ENCODE measurements at places on chromosomes 3 and 15.

- DNase-seq = peak; percentile 42
Observed at GRCh38 chr15:90686435-90687218, 30.5 kb upstream of the BLM start.

DNA sequence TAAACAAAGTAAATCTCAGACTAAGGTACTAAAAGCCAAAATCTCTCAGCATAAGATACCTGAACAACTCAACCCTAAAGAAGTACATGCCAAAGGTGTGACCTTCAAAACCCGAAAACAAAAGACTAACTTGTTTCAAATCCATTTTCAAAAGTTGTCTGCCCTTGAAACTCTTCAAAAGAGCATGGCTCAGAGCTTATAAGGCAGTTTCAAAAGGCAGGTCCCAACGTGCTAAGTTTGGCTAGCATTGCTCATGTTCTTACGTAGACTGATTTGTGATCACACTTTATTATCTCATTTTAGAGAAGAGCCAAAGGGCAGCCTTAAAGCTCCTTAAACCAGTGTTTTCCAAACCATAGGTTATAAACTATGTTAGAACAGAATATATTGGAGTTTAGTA, 112.2 kb downstream of the FEZF2 start:
- no peak for DNase-seq

- peak; percentile 12 for DNase-seq
Observed at GRCh38 chr15:87604857-87605446, 651.6 kb downstream of the NTRK3 start.

DNA sequence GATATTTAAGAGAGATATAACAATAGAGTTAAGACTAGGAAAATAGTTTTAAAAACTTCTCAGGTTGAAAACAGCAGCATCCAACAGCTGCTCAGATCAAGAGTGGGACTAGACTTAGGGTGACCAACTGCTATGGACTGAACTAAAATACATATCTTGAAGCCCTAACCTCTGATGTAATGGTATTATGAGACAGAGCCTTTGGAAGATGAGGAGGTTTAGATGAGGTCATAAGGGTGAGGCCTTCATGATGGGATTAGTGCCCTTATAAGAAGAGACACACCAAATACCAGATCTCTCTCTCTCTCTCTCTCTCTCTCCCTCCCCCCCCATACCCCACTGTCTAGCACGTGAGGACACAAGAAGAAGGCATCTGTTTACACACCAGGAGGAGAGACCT, 37.4 kb upstream of the GALNT15 start:
- DNase-seq = no peak

GRCh38 chr3:60542995-60543394, 708.3 kb downstream of the FHIT start:
- DNase-seq = no peak

- DNase-seq = no peak
Observed at GRCh38 chr3:45098310-45098709, 47.9 kb downstream of the CDCP1 start.

DNA sequence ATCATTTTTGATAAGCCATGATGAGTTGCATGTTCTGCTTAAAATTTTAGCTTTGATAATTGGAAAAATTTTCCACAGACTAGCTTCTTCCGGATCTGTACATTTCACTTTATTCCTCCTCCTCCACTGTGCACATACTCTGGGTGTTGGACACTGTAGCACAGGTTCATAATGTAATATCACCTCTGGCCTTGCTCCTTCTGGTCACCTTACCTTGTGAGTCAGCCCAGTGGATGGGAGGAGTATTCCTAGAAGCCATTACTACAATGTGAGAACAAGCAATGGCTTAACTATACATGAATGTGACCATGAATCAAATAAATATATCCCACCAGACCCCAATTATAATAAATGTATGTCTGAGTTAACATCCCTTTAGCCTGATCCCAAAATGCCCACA, 6.1 kb upstream of the CDCP1 start:
- DNase-seq = no peak

DNA sequence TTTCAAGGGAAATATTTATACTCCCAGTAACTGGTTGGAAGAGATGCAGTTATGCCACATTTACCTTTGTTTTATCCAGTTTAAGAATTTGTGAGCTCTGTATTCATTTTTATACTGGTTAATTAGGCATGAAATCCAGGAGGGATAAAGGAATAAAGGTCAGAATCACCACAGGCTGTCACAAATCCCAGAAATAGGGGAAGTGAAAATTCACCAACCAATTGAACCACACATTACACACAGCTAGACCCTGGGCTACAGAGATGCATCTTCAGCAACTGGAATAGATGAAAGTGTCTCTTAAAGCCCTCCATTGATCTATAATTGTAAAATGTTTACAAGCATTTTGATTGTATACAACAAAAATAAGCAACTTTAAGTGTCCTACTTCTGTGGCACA, 18.5 kb downstream of the SERPINI1 start:
- no peak for DNase-seq

- DNase-seq = no peak
Observed at GRCh38 chr3:102745881-102746280, 311.1 kb downstream of the ZPLD1 start.

DNA sequence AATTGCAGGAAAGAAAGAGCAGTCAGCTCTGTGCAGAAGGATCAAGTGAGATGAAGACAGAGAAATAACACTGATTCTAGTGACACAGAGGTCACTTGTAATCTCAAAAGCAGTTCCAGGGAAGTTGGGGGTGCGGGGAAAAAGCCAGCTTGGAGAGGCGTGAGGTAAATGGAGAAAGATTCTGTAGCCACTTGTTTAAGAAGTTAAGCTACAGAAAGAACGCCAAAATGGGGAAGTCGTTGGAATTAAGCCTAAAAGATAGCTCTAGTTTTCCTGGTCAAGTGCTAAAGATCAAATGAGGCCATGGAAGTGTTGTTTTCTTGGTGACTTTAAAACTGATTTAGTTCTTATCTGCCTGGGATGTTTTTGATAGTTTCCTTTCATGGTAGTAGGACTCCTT, 152.0 kb downstream of the GREM1 start:
- no peak for DNase-seq

- no peak for DNase-seq
Observed at GRCh38 chr15:68994981-68995761, 19.3 kb upstream of the NOX5 start.

DNA sequence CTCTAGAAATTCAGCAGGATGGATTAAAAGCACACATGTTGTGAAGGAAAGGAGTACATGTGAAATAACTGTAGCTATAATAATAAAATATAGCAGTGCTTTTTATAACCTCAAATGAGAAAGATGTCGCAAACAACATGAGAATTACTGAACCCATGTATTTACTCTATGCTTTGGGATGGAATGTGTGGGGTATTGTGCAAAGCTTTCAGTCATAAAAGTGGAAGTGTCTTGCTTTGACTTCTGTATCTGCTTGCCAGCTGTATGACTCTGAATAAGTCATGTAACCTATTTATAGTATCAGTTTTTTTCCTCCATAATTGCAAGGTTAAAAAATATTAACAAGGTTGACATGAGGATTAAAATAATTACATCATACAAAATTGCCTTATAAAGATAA, 519.3 kb upstream of the CADM2 start:
- DNase-seq = no peak

GRCh38 chr3:127791221-127791913, 30.9 kb downstream of the MGLL start:
- no peak for DNase-seq

GRCh38 chr15:92886815-92887214, 13.3 kb upstream of the CHD2 start:
- DNase-seq = no peak

DNA sequence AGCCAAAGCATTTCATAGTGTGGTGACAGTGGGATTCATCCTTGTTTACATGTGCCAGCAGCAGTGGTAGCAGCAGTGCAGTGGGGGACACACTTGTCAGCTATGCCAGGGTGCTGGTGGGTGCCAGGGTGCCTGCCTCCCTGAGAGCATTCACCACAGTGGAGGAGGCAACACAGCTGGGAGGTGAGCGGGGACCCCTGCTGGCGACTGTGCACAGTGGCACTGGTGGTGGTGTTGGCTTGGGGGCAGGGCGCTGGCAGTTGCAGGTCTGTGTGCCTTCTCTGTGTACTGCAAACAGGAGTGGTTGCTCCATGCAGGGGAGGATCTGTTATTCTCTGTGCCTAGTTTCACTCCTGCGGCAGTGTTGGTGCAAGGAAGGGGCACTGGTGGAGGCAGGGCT, 41.2 kb downstream of the CEP63 start:
- DNase-seq = no peak

- no peak for DNase-seq
Observed at GRCh38 chr15:45117308-45118130, 3.4 kb downstream of the DUOXA2 start.

DNA sequence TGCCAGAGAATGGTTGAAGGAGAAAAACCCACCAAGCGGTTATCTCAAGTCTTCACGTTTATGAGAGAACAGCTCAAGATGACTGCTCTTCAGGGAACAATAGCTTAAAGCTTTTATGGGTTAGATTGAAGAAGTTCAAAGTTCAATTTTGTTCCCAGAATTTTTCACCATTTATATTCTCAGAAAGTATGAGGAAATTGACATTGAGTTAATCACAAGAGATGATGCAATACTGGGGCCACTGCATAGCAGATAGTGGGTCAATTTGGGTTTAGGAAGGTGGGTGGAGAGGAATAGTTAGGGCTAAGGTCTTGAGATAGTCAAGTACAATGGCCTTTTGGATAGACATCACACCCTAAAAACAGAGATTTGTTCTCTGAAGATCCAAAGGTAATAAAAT, 539.3 kb downstream of the SQOR start:
- no peak for DNase-seq

GRCh38 chr3:44970926-44971490, 5.0 kb downstream of the ZDHHC3 start:
- DNase-seq = no peak

- no peak for DNase-seq
Observed at GRCh38 chr3:147090461-147090860, 315.9 kb downstream of the ZIC4 start.

- no peak for DNase-seq
Observed at GRCh38 chr15:82081914-82082762, 36.3 kb upstream of the MEX3B start.

DNA sequence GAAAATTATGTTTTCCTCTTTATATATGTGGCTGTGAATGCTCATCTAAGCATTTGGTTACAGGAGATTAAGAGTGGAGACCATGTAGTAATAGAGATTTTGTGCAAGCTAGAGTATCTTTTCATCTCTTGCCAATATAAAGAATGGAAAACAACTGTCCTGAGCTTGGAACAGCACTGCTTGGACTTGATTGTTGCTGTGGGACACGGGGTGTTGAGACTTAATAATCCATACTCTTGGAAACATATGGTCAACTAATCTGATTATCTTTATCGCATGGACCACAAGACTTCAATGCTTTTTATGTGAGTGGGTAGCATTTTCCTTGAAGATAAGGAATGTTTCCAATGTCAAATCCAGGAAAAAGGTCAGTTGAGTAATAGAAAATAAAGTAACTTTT, 806.3 kb downstream of the DIPK2A start:
- DNase-seq = no peak

GRCh38 chr3:42979044-42979972, at the start of gene GASK1A:
Gene GASK1A, plus strand, starts transcription at chr3:42979311. Its CDS starts 332 bp downstream, at chr3:42979643.
- no peak for DNase-seq

DNA sequence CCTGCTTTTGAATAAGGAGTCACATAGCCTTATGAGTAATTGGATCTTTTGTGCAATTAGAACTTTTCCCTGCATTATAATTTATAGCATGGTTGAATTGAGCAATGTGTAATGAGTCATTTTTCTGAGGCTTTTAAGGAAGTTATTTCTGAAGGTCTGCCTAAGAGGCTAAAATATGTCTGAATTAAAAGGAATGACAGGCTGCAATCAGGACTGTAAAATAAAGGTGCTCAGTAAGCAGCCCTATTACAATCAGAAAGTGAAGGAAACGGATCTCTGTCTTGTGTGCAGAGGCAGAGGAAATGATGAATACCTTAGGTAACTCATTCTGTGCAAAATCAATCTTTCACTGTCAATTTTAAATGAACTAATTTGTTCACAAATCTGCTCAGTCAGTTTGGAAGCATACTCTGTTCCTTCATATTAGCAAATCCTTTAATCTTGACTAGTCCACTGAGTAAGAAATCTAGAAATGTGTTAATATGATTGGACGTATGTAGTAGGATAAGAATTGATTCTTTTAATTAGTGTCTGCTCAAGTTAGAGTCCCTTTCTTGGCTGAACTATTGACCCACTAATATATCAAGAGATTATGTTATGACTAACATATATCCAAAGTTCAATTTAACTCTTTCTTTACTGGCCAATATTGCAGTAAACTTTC, 290.1 kb downstream of the ZIC1 start:
- no peak for DNase-seq

DNA sequence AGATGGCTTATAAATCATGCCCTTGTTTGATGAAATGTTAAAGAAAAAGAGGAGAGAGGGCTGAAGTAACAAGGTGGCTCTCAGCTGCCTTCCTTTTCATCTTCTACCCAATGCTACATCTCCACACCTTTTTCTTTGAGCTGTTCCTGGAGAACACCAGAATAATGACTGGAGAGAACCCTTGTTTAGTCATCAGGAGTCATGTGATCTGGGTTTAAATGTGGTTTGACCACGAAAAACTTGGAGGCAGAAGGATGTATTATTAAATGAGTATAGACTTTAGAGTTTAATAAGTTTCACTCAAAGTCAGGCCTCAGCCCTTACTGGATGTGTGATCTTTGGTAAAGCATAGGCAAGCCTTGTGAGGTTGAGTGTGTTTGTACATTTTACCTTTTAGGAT, 230.3 kb upstream of the TBL1XR1 start:
- peak; percentile 35 for DNase-seq

GRCh38 chr3:45259133-45259532, 33.0 kb upstream of the TMEM158 start:
- no peak for DNase-seq

DNA sequence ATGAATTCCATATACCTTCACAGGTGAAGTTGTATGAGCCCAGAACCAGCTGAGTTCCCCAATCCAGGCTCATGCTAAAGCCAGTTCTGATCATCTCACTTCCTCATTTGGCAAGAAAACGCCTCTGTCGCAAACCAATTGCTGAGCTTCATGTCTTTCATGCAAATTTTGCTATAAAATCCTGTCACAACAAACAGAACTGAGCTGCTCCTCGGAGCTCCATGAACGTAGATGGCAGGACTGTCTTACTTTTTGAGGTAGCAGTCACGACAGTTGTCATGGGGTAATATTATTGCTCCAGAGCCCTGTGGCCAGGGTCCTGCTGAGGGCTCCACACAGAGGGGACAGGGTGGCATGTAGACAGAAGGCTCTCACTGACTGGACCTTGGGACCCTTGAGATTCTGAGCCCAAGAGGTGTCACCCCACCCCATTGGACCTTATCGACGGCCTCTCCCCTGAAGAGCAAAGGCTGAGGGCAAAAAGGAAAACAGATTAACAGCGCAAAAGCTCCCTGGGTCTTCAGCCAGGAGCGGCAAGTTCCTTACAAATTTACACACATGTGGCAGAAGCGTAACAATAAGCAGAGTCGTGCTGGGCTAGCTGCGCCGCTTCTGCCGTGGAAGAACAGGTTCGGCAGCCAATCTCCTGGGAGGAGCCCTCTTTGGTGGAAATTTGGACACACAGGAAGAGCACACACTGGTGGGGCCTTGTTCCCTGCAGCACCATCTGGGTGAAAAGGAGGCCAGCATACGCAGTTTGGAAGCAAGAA, 249.2 kb downstream of the OPA1 start:
- peak; percentile 13 for DNase-seq

- no peak for DNase-seq
Observed at GRCh38 chr15:77384589-77385359, 35.1 kb downstream of the PEAK1 start.

All from CD4-positive, alpha-beta T cell treated with Interleukin-12 subunit alpha and Interleukin-12 subunit beta, for 1 hour (primary cell).